ENCODE measurements at places on chromosomes 11 and 22. TPM values are rescaled to one million over a fixed set of nuclear protein-coding genes. Genes with fewer than 3 reads are reported as not detected.

ZC3H7B gene
- 29.7 TPM for total RNA-seq

LRRC32 gene
- total RNA-seq = 59.0 TPM

SLC22A6 gene
- not detected for total RNA-seq

SLC22A25 gene
- total RNA-seq = not detected

ZNF214 gene
- total RNA-seq = 2.8 TPM

All from smooth muscle cell of the umbilical artery (primary cell).